Pulmonary artery endothelial cell (primary cell): ENCODE measurements at places on chromosomes 2 and 18. TPM values are rescaled to one million over a fixed set of nuclear protein-coding genes. Genes with fewer than 3 reads are reported as not detected.

GRCh38 chr2:105438104-105438929 is 39.5 kb upstream of the FHL2 start:
- no peak for DNase-seq

- no peak for DNase-seq
Measured at GRCh38 chr2:155145758-155146229, 447.3 kb downstream of the KCNJ3 start.

- DNase-seq: no peak
Measured at GRCh38 chr18:63701952-63702351, 808 bp upstream of the SERPINB11 start.

- DNase-seq: no peak
Measured at GRCh38 chr2:127437781-127438726, 19.8 kb downstream of the PROC start.

IGFBP5 gene
- total RNA-seq: 0.20 and 0.49 TPM in 2 replicates

- DNase-seq: no peak
Measured at GRCh38 chr2:88442061-88442460, 10.4 kb downstream of the FOXI3 start.

- no peak for DNase-seq
Measured at GRCh38 chr2:196808083-196808665, 981 bp downstream of the C2orf66 start.

DNA sequence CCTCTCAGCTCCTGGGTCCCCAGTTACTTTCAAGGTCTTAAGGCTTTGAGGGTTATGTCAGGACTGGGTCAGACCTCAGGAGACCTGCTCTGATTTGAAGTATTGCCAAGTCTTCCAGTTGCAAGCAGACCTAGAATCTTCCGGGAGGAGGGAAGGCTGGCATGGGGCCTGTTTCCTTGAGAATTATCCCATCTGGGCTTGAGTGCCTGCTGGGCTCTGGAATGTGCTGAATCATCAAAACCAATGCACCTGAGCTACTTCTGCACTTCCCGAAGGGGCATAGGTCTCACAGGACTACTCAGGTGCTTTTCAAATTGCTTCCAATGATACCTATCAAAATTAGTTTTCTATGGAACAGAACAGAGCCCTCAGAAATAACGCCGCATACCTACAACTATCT is 327.3 kb downstream of the XIRP2 start:
- no peak for DNase-seq

DNA sequence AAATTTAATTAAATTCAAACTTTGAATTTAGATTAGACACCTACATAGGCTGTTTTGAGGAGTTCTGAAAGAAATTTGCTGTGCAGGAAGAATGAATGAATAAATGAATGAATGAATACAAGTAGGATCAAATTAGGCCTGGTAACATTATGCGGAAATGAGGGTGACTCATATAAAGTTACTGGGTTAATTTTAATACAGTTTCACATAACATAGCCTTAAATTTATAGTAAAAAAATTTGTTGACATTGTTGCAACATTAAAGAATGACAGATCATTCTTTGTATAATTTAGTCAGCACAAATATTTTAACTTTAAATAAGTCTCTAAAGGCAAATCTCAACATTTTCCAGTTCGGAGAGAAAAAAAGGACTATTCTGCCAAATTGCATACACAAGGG is 1293.1 kb upstream of the SLC39A10 start:
- DNase-seq: no peak

- DNase-seq: no peak
Measured at GRCh38 chr2:232141591-232141990, 180.1 kb downstream of the DIS3L2 start.

DNA sequence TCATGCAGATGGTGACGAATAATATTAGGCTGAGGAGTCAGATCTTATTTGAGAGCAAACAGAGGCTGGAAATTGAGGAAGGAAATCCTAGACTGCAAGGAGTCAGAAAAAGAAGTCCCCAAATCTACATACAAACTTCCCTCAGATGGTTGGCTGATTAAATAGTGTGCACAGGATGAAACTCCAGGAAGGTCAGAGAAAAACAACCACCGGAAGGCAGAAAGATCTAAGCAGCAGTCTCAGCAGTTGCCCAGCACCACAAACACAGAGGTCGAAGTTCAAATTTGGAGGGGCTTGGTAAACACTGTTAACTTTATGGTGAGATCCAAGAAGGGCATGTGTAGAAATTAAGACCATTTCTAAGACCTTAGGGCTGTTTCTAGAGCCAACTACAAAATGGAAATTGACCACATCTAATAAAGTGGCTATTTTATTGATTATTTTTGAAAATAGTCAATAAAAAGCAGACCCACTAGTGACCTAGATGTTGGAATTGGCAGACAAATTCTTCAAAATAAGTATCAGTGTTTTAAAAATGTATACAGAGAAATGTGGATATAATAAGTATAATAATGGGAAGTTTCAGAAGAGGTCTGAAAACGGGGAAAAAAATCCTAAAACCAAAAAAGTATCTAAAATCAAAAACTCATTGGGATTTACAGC is 134.8 kb downstream of the GALNT1 start:
- no peak for DNase-seq

DNA sequence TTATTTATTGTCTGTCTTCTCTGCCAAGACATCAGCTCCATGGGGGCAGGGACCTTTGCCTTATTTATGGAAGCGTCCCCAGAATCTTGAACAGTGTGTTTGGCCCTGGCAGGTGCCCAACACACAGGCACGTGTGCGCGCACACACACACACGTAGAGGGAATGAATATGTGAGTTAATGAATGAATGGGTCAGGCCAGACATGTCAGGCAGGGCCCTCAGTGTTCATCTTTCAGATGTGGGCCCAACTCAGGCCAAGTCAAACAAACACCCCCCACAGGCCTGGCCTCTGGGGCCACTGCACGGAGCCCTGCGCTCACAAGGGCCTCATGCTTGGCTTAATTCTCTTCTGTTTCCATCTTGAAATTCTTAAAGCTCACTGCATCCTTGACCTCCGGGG is 54.1 kb downstream of the DYSF start:
- no peak for DNase-seq

DNA sequence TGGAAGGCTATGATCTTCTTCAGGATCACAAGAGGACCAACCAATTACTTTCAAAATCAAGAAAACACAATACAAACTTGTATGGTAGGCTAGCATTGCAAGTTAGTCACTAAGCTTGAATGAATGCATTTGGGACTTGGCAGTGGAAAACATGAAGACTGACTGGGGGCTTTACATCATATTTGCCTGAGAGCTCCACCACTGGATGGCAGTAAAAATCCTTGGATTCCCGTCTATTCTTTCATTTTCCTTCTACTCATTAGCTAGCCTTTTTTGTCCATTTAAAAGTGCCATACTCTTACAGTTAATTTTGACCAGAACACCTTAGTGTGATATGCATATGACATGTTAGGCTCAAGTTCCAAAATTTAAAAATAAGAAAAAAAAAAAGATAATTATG is 63.5 kb upstream of the RASGRP3 start:
- no peak for DNase-seq

TFPI gene
- 243 and 305 TPM in 2 replicates for total RNA-seq

C2orf15 gene
- 0.07 and 0.28 TPM in 2 replicates for total RNA-seq

GRCh38 chr2:182101263-182101662 is 115.6 kb downstream of the PPP1R1C start:
- DNase-seq: no peak

AGXT gene
- total RNA-seq: not detected in 2 replicates

- no peak for DNase-seq
Measured at GRCh38 chr18:58069721-58070292, 25.8 kb downstream of the NEDD4L start.

DNA sequence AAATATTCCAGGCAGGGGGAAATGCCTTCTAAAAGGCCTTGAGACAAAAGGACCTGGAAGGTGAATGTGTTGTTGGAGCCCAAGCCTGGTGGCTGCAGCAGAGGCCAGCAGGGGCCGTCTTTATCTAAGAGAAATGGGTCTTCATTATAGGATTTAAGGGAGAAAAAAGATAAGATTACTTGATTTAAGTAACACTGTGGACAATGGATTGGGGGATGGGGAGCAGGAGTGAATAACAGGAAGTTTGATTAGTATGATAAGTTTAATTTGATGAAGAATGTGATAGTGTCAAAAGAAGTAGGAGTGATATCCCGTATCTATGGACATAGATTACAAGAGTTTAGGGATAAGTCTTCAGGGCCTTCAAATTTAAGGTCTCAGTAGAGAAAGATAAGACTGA is 64.2 kb downstream of the WDR75 start:
- no peak for DNase-seq

ANKRD30BL gene
- total RNA-seq: not detected in 2 replicates

DNA sequence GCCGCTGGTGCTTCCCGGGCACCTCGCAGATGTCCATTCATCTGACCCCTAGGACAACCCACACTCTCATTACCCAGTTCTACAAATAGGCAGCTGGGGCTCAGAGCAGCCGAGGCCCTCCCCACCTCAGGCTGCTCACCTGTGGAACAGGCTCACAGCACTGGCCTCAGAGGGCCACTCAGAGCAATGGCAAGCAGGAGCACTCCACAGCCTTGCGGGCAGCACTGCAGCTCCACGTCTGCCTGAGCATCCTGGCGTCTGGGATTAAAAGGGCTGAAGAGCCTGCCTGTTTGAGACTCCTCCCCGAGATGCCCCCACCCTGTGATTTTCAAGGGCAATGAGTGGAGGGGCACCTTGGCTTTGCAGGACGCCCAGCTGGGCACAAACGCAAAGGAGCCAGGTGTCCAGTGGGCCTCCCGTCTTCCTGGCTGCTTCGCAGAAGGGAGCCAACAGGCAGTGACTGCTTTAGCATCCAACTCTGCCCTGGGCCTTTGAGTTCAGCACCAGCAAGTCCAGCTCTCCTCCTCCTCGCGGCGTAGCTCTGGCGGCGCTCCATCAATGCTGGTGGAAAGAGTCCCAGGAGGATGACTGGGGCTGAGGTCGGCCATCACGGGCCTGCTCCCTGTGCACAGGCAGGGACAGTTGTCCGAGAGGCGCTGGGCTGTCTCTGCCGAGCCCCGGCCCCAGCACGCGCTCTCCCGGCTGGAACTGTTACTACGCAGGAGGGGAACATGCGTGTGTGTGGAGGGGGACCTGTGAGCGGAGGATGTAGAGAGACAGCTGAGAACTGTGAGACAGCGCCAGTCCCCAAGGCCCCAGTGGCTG is 297.2 kb downstream of the NDUFA10 start:
- DNase-seq: no peak

EXOC6B gene
- 24.1 and 43.5 TPM in 2 replicates for total RNA-seq

DUSP19 gene
- 2.1 and 4.5 TPM in 2 replicates for total RNA-seq

GRCh38 chr2:8580316-8581233 is 101.3 kb upstream of the ID2 start:
- DNase-seq: no peak

DNA sequence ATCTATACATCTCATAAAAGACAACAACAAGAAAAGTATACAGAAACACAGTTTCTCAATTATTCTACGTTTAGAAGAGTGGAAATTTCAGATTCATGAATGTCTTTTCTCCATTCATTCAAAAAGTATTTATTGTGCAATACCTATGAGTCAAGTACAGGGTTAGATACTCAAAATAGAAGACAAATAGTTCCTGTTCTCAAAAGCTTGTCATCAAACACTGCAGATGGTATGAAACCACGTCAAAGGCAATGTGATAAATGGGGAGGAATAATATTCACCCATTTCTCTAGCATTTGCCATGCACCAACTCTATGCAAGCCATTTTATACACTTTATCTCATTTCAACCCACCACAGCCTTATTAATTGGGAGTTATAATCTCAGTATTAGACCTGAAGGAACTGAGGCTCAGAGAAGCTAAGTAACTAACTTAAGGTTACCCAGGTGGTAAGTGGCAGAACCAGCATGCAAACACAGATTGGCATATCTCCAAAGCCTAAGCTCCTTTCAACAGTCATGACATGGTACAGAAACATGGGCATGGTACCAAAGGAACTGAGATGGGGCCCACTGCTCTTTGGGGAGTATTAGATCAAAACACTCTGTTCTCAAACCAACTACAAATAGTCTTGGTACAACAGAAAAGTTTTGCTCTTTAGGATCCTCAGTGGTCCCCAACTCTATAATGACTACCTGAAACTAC is 67.2 kb upstream of the NPAS2 start:
- DNase-seq: no peak

- DNase-seq: no peak
Measured at GRCh38 chr2:95165030-95165370, 609 bp upstream of the ZNF2 start.

GRCh38 chr2:138689705-138690104 is 90.5 kb downstream of the NXPH2 start:
- no peak for DNase-seq

GRCh38 chr2:138421315-138421970 is 80.1 kb upstream of the SPOPL start:
- no peak for DNase-seq

GRCh38 chr2:25576596-25576995 is 96.8 kb downstream of the DTNB start:
- no peak for DNase-seq

CLHC1 gene
- 3.4 and 5.5 TPM in 2 replicates for total RNA-seq

GRCh38 chr2:36371928-36372391 is 16.4 kb downstream of the CRIM1 start:
- peak; percentile 79 for DNase-seq

CFAP65 gene
- under 0.01 TPM in 1 of 2 replicates, not detected in the other for total RNA-seq

ROCK2 gene
- 53.4 and 77.8 TPM in 2 replicates for total RNA-seq

GRCh38 chr2:86764661-86765309 is 25.9 kb downstream of the CD8A start:
- DNase-seq: no peak

DNA sequence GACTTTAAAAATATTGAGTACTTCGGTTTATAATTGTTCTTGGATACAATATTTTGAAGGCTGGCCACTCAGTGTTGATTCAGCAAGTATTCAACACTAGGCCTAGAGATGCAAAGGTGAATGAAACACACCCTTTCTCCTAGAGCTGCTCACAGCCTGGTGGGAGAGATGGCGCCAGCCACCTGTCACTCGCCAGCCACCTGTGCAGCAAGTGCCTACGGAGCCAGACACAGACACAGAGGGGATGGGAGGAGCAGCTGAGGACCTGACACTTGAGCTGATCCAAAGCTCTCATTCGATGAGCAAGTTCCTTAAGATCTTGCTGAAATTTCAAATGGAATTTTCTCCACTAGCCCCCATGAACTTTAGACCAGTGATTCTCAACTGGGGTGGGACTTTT is 151.1 kb upstream of the RIOK3 start:
- no peak for DNase-seq

GRCh38 chr2:171431677-171432167 is 2.1 kb downstream of the METTL8 start:
- DNase-seq: no peak

DNA sequence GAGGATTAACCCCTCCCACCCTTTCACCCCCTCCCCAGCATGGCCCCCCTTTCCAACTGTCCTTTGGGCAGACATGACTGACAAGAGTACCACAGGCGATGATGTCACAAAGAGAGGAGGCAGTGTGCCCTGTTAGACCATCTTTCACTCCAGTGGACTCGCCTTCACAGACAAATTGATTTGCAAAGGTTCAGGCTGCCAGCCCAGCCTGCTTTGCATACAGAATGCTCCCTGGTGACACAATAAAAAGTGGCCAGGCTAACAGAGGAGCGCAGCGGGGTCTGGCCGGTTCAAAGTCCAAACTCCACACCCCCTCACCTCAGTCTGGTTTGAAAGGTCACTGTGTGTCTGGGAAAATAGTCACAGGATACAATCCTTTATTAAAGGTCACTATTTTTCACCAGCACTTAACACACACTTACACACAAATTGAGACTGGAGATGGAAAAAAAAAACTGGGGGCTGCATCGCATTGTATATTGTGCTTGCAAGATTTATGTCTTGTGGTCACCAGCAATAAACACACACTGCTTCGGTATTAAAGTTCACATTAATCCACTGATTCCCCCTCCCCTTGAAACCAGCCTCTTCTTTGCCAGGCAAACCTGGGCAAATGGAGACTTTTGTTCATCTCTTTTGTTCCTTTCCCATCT is 236.9 kb downstream of the BCL11A start:
- no peak for DNase-seq

TCF23 gene
- not detected in 2 replicates for total RNA-seq

CKAP2L gene
- total RNA-seq: 4.9 and 10.3 TPM in 2 replicates

GRCh38 chr18:21741562-21742314 is 1.1 kb downstream of the MIB1 start:
- DNase-seq: no peak
